ENCODE measurements at places on chromosomes 3 and 15.

DNA sequence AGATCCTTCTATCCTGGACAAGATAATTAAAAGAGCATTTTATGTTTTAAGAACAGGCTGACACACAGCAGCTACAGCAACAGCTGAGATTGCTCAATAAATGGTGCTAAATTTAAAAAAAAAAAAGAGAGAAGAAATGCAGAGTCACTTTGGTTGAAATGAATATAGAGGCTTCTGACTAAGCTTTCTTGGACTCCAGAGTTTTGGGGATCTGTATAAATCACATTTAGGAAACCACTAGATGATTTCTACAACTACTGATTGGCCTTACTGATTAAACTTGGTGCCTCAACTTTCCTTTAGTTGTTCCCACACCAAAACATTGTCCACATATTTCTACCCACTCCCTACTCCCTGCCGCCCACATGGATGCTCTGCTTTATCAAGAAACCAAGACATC, 132.9 kb upstream of the ZBTB20 start:
- no peak for DNase-seq

- peak; percentile 54 for DNase-seq
These were observed 227.8 kb upstream of the LYSMD4 start for GRCh38 chr15:99961011-99961441.

DNA sequence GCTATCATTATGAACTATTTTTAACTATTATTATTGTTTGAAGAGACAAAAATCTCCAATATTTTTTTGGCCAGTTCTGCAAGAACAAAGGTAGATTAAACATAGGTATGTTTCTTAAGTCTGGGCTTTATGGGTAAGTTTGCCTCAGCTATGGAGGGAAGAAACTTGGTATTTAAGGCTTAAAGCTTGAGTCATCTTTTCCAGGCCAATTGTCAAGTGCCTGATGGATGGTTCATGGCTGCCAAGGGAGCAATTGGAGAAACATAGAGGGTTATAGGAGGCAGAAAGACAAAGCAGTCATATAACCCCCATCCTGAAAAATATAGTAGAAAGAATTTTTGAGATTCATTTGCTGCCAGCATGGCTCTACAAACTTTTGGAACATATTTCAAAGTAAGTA, 7.2 kb upstream of the STAC start:
- no peak for DNase-seq

GRCh38 chr3:160185751-160186150, 39.5 kb upstream of the C3orf80 start:
- DNase-seq = no peak

- no peak for DNase-seq
These were observed 244.4 kb downstream of the TIGIT start for GRCh38 chr3:114538211-114538610.

DNA sequence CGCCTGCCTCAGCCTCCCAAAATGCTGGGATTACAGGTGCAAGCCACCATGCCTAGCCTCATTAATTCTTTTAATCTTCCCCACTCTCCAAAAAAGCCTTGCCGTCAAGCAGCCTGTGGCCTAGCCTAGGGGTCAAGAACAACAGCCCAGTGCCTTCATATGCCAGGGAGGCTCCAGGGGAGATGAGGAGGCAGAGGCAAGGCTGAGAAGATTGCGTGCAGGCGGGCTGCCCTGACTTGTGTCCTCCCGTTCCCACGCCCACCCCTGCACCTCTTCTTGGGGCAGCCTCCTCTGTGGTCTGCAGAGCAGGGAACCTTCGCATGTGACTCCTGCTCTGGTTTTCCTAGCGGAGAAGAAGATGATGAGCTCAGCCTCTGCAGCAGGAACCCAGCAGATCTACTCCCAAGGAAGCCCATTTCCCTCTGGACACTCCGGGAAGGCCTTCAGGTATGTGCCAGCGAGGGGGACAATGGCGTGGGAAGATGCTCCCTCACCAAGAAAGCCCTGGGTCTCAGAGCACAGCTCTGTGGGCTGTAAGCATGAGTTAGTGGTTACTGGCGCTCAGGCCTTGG, 118.5 kb upstream of the ABHD17C start:
- DNase-seq = no peak

GRCh38 chr15:38714309-38715072, 149.9 kb upstream of the RASGRP1 start:
- no peak for DNase-seq

GRCh38 chr15:41936649-41937567, 35.4 kb downstream of the EHD4 start:
- DNase-seq = peak; percentile 79

- DNase-seq = no peak
These were observed 12.6 kb downstream of the RASGRF1 start for GRCh38 chr15:79078003-79078402.

- DNase-seq = no peak
These were observed 28.2 kb upstream of the GBE1 start for GRCh38 chr3:81789691-81790090.

DNA sequence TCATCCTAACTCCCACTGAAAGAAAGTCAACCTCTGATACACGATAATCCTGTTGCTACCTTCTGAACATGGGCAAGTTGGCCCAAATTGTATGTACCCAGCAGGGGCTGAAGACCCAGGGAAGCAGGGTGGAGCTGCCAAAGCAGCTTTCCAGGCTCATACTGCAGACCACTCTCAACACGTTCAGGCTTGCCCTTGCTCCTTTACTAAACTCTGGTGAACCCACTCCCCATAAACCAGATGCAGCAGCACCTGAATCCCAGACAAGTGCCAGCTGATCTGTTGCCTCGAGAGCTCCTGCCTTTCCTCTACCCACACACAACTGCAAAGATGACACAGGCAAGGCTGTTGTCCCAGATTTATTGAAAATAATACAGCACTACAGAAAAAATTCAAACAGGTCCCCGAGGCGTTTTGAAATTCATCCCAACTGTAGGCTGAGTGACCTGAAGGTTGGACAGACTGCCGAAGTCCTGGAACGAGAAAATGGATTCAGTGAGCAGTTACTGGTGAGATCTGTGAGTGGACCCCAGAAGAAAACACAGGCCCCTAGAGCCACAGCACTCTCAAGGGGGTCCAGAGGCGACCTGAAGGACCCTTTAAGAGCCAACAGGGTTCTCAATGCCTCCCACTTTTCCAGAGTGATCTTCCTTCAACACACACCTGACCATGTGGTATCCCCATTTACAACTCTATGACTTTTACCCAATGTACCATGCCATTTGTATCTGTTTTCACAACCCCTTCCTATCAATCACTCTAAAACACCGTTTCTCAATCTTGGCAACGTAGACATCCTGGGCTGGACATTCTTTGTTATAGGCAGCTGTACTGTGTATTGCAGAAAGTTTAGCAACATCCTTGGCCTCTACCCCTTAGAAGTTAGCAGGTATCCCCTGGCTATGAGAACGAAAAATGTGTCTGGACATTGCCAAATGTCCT, 3.6 kb downstream of the RPS17 start:
- no peak for DNase-seq

GRCh38 chr15:61921093-61921492, 139.2 kb downstream of the VPS13C start:
- no peak for DNase-seq

- DNase-seq = no peak
These were observed 30.3 kb downstream of the RPN1 start for GRCh38 chr3:128620268-128620691.

GRCh38 chr3:162367429-162368260, 871.0 kb downstream of the OTOL1 start:
- DNase-seq = no peak

- no peak for DNase-seq
These were observed 4.9 kb upstream of the DYNC1LI1 start for GRCh38 chr3:32575451-32576113.

DNA sequence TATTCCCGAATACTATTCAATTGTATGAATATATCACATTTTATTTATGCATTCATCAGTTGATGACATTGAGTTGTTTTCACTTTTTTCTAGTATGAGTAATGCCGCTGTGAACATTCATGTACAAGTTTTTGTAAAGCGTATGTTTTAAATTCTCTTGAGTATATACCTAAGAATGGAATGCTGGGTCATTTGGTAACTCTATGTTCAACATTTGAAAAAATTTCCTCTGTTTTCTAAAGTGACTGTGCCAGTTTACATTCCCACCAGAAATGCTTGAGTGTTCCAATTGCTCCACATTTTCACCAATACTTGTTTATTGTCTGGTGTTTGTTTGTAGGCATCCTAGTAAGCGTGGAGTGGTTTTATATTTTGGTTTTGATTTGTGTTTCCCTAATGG, 144.5 kb downstream of the EPHA6 start:
- no peak for DNase-seq

- DNase-seq = no peak
These were observed 184.4 kb downstream of the SHOX2 start for GRCh38 chr3:157921811-157922210.

GRCh38 chr3:133713347-133713746, 32.8 kb upstream of the TF start:
- DNase-seq = no peak

GRCh38 chr3:78459796-78460195, 1308.0 kb downstream of the ROBO1 start:
- DNase-seq = no peak

DNA sequence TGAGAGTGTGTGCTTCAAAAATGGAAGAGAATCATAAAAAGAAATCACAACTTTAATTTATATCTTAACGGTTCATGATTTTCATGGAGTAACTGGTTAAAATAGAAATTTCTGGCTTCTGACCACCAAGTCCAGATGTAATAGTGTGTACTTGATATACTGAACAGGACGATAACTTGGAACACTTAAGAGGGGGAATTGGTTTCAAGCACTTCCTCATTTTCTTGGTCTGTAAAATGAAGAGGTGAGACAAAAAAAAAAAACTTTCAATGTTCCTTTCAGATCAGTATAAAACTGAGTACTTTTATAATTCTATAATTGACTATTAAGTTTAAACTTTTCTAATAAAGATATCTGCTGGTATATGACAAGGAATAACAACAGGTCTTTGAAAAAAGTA, 64.0 kb upstream of the TRA2B start:
- no peak for DNase-seq

DNA sequence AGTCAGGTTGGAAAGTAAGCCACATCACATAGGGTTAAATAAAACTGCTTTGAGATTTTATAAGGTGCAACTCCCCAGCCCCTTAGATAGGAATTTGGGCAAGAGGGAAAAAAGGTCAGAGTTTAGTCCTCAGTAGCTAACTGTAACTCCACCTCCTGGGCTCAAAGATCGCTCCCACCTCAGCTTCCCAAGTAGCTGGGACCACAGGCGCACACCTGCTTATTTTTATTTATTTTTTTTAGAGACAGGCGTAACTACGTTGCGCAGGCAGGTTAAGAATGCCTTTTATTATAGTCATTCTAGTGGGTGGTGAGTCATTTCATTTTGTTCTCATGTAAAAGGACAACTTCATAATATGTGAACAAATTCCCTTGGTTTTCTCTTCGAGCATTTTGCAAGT, 14.7 kb downstream of the TM2D3 start:
- DNase-seq = no peak

GRCh38 chr3:99504258-99504657, 134.1 kb upstream of the COL8A1 start:
- DNase-seq = no peak

- no peak for DNase-seq
These were observed 112.9 kb downstream of the ULK4 start for GRCh38 chr3:41848753-41849574.

DNA sequence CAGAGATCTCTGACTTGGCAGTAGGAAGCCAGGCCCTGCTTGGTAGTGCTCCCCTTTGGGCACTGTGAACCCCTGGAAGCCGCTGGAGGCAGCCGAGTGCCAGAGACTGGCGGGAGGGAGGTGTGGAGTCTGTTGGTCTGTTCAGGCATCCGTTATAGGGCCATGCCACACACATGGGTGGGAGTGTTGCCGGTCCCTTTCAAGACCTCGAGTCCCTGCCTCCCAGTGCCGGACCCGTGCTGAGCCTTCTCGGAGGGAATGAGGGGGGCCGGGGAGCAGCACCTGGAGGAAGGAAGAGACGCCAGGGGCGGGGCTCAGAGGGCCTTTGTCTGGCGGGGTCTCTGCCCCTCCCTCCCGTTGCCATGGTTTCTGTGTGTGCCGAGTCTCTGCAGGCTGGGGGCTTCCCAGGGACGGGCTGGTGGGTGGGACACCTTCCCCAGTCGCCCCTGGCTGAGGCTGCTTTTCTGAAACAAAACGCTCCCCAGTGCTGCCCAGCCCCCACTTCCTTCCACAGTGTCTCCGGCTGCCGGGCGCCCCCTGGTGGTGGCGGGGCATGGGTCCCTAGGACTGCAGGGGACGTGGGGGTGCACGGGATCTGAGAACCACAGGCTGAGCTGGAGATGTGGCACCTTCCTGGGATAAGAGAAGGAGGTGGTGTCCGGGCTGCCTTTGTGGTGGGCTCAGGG, 10.0 kb downstream of the GNAI2 start:
- peak; percentile 100 for DNase-seq

- DNase-seq = no peak
These were observed 41.8 kb downstream of the FILIP1L start for GRCh38 chr3:100072326-100073048.

DNA sequence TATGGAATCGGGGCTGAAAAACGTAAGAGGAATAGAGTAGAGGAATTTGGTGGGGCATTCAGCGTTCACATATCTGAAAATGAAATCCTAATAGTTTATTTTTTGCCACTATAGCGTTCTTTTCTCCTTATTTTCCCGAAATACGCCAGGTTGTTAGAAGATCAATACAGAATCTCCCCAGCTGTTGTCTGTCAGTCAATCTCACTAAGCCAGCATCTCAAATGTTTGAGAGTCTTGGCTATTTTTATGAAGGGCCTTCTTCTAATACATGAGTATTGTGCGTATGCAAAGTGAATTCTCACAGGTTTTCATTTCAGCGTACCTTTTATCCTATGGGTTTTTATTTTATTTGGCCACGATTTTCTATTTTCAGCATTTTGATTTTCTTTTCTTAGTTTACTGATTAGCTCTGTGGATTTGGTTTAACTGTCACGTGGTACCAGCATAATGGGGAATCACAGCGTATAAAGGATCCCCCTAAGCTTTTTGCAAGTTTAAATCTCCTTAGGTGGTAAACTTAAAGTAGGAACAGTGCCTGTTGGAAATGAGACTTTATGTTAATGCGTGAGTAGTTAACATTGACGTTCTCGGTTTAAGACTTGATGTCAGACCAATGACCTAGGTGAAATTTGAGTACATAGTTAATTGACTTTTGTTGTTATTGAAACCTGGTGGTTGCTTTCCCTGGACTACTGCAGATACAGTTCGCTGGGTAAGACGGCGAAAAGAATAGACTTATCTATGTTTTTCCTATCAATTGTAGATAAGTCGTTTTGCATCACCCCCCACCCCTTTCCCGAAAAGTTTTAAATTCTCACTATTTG, 1.3 kb downstream of the FXR1 start:
- DNase-seq = no peak

DNA sequence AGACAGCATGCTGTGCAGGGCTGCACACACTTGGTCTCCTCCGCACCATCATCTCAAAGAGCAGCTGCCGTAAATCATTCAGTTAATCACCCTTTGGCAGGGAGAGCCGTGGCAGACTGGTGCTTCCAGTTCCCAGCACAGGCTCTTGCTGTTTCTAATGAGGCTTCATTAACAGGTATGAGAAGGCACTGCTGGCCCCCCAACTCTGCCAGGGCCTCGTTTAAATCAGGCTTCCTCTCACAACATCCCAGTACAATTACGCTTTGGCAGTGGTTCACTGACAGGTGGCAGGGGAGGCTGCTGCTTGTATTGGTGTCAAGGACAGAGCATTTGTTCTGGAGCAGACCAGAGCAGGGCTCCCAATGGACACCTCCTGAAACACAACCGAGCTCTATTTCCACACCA, 77.1 kb downstream of the BFSP2 start:
- no peak for DNase-seq

GRCh38 chr3:150697646-150698045, 6.1 kb downstream of the ERICH6 start:
- DNase-seq = no peak

- no peak for DNase-seq
These were observed 13.6 kb downstream of the PDZRN3 start for GRCh38 chr3:73611176-73611575.

Data from activated CD8-positive, alpha-beta memory T cell treated with anti-CD3 and anti-CD28 coated beads for 24 hours (primary cell).